Mammary epithelial cell (primary cell): ENCODE measurements at places on chromosomes 6 and 20.

- no peak for DNase-seq
Measured at GRCh38 chr20:16664020-16664419, 65.8 kb upstream of the SNRPB2 start.

GRCh38 chr6:4812068-4812467, 35.9 kb downstream of the CDYL start:
- DNase-seq, result no peak

GRCh38 chr20:2691663-2692035, 931 bp upstream of the EBF4 start:
- DNase-seq, result no peak

- DNase-seq, result peak; percentile 42
Measured at GRCh38 chr20:10487142-10488136, 52.3 kb downstream of the SLX4IP start.

DNA sequence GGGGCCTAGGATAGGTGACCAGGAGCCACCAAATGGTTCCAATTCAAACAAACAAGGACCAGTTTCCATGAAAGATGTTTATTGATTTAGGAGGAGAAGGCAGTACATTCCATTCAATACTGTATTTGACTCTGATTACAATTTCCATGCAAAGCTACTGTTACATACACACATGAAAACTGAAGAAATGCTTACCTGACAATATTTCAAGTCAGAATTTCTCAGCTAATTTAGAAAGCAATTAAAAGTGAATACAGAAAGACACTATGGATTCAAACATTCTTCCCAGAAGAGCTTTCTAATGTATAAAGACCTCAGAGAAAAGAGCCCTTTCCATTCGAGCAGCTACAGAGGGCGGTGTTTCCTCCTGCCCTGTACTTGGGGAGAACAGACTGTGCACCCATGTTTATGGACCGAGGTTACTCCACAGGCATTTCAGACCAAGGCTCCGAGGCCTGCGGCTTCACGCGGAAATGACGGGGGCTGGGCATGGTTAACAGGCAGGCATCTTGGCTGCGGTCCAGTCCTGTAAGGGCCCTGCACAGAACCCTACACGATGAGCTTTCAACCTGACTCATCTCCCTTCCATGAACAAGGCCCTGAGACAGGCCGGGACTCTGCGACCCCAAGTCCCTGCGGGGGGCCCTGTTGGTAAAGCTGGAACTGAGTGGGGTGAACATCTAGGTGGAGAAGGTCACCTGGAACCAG, 25.7 kb upstream of the TCFL5 start:
- peak; percentile 75 for DNase-seq

- DNase-seq, result peak; percentile 6
Measured at GRCh38 chr6:64012351-64013001, 376.9 kb downstream of the PHF3 start.

DNA sequence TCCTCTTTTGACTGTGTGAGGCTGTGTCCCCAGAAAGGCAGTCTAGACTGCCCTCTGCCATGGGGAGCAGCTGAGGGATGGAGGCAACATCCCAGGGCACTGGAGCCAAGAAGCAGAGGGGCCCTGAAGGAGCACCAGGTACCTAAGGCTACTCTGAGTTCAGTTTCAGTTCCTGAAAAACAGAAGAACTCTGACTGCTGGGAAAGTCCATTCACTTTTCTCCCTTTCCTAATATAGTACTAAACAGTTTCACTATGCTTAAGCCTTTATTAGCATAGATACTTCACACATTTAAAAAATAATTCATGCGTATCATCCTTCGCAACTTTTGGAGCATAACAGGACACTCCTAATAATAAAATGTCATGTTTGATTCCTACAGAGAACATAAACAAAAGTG, 130.0 kb downstream of the FOXC1 start:
- no peak for DNase-seq

GRCh38 chr20:7214081-7214740, 446.7 kb downstream of the BMP2 start:
- DNase-seq, result no peak

DNA sequence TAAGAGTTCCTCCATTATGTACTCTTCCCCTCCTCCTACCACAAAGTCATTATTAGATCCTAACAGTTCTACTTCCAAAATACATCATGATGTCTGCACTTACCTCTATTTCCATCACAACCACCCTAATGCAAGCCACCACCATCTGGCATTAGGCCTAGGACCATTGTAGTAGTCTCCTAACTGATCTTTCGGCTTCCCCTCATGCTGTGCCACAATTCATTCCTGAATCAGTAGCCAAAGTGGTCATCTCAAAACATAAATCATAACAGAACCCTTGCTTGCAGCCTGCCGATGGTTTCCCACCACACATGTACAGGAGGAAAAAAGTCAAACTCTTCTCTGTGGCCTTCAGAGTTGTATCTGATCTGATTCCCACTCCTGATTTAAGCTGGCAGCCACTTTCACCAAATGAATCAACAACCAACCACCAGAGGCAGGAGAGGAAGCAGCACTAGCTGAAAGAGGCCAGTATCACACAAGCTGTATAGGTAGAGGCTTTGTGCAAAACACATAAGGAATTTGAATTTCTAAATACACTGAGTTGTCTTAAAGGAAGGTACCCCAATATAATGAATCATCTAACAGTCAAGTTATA, 26.1 kb downstream of the FAM184A start:
- DNase-seq, result no peak
